ENCODE measurements at places on chromosomes 4 and X. TPM values are rescaled to one million over a fixed set of nuclear protein-coding genes. Genes with fewer than 3 reads are reported as not detected.

DNA sequence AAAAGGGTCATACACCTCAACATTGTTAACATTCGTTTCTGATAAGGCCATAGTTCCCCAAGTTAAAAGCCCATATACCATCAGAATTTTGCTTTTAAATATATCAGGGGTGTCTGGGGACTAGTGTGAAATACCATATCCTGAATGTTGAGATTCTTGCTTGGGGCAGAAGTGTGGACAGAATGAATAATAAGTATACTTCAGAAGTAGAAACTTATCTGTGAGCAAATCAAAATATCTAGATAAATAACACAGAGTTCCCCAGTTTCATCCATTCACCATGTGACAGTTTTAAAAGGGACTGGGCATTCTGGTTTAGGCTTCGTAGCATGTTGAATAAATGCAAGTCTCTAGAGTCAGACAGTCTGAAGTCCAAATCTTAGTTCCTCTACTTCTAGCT is 110.5 kb downstream of the CHRNA9 start:
- H3K27ac ChIP-seq: no peak overlapping the region
- H3K36me3 ChIP-seq: no peaks in the 10 kb centered on the region
- H3K4me3 ChIP-seq: no peak overlapping the region

GRCh38 chrX:103565197-103565596 is 20.1 kb upstream of the TCEAL4 start:
- H3K27me3 ChIP-seq: no peaks in the 10 kb centered on the region
- no peak for DNase-seq
- no peak overlapping the region for H3K4me3 ChIP-seq

DNA sequence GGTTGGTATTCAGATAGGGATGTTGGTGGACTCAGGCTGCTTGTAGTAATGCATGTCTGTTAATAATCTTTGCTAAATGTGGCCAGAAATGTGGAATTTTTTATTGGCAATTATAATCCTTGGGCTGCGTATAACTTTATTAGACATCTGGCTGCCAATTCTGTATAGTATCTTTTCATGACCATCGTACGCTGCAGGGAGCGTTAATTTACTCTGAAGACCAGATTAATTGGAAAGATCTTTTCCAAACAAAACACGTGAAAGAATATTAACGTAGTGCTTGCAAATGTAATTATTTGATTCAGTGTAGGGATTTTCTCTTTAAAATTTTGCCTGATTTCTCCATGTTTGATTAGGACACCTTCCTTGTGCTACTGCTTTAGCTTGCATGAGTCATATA is 38.8 kb upstream of the FTHL17 start:
- H3K4me1 ChIP-seq: no peaks in the 10 kb centered on the region
- H3K36me3 ChIP-seq: no peaks in the 10 kb centered on the region
- no peak overlapping the region for H3K4me3 ChIP-seq
- DNase-seq: no peak

DNA sequence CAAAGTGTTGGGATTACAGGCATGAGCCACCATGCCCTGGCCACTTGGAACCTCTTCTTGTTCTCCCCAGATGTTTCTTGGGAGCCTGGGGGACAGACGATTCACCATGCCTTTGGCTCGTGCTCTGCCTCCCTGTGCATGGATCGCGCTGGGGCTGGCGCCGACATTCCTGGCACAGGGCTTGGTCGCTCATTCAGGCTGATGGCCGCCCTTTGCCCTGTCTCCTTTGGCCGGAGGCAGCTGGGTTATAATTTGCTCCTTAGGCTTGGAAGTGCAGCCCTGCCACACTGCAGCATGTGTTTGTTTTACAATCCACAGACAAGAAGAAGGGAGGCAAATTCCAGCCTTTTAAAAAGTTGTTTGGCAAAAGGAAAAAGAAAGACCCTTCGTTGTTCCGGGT is 115.3 kb downstream of the AASDH start:
- H3K27ac ChIP-seq: no peak overlapping the region
- H3K4me3 ChIP-seq: no peak overlapping the region
- H3K36me3 ChIP-seq: no peaks in the 10 kb centered on the region
- no peaks in the 10 kb centered on the region for H3K4me1 ChIP-seq

DNA sequence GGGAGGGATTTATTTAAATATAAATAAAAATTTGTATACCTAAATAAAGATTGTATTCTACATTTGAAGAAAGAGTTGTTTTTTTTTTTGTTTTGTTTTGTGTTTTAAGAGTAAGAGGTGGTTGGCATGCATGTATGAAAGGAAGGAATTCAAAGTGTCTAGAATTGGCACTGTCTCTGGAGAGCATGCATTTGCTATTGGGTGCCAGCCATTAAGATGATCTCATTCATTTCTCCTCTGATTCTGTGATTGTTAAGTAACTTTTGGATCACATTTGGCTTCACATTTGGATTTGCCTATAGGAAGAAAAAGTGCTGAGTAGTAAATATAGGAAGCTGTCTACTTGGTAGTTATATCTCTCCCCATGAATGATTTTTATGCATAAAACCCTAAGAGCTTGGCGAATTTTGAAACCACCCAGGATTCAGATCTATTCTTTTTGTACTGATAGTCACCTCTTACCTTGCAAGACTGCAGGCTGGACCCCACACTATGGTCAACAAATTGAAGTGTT is 7.8 kb upstream of the BOD1L1 start:
- H3K4me1 ChIP-seq: peaks cover 2% of the 10 kb centered on the region
- H3K36me3 ChIP-seq: no peaks in the 10 kb centered on the region
- no peaks in the 10 kb centered on the region for H3K27me3 ChIP-seq
- no peak overlapping the region for H3K27ac ChIP-seq
- no peak for DNase-seq

DNA sequence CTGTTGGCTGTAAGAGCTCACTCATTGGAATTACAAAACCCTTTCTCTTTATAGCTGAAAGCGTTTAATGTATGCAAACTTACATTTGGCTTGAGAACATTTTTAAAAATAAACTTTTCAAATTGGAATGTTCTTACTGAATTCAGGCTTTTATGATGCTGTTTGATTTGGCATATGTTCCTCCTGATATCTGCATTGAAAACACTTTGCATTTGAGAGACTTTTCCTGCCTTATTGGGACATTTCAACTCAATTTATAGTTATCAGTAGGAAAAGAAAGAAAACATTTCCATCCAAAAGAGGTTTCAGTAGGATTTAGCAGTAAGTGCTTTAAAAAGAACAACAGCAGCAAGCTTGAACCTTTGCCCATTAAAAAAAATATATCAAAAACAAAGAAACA is 520.0 kb downstream of the IL1RAPL1 start:
- DNase-seq: no peak
- H3K4me3 ChIP-seq: no peak overlapping the region
- H3K27ac ChIP-seq: no peak overlapping the region
- H3K36me3 ChIP-seq: no peaks in the 10 kb centered on the region
- H3K4me1 ChIP-seq: no peaks in the 10 kb centered on the region
- no peaks in the 10 kb centered on the region for H3K27me3 ChIP-seq

COMMD8 gene
- 23.6 TPM for total RNA-seq
